T-helper 1 cell (primary cell): ENCODE measurements at places on chromosomes 6 and 20.

DNA sequence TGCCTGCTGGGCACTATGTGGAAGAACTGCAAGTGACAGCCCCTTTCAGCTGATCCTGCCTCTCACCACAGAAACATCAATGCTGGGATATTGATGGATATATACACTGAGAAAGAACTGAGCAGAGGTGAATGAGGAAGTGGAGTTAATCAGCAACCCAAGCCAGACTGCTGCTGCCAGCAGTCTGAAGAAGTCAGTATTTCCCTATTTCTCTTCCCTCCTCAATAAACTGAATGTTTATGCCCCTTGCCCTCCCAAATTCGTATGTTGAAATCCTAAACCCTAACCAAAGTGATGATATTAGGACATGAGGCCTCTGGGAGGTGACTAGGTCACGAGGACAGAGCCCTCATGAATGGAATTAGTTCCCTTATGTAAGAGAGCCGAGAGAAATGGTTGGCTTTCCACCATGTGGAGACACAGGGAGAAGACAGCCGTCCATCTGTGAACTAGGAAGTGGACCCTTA, 76.3 kb downstream of the CDK19 start:
- DNase-seq, result no peak

- no peak for DNase-seq
Measured at GRCh38 chr20:41248368-41249024, 69.0 kb downstream of the ZHX3 start.

GRCh38 chr6:92399911-92400310, 1019.4 kb downstream of the EPHA7 start:
- no peak for DNase-seq

DNA sequence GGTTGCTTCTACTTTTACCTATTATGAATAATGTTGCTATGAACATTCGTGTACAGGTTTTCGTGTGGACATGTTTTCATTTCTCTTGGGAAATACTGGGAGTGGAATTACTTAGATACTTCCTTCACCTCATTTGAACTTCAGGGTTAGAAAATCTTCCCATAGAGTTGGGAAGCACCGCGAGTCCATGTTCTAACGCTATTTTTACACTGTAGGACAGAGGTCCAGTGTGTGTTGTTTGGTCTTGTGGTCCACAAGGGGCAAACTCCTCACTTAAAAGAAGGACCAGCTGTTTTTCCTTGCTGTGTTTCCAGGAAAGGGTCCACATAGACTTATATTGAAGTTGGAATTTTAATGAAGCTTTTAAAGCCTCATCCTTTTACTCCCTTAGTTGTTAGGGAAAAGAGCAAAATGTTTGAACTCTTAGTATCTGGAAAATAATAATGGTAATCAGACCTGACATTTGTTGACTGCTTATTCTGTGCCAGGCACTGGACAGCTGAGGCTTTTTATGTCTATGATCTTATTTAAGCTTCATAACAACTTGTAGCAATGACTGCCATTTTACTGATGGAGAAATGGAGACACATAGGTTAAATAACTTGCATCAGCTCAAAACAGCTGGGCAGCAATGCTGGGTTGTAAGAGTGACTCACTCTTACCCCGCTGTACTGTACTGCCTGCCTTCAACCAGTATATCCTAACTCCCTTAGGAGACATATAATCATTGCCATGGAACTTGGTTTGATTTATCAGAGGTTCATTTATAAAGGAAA, 52.0 kb downstream of the CDC5L start:
- no peak for DNase-seq

- DNase-seq, result no peak
Measured at GRCh38 chr6:165129086-165129485, 180.3 kb downstream of the C6orf118 start.
